ENCODE measurements at places on chromosomes 16 and 17.

DNA sequence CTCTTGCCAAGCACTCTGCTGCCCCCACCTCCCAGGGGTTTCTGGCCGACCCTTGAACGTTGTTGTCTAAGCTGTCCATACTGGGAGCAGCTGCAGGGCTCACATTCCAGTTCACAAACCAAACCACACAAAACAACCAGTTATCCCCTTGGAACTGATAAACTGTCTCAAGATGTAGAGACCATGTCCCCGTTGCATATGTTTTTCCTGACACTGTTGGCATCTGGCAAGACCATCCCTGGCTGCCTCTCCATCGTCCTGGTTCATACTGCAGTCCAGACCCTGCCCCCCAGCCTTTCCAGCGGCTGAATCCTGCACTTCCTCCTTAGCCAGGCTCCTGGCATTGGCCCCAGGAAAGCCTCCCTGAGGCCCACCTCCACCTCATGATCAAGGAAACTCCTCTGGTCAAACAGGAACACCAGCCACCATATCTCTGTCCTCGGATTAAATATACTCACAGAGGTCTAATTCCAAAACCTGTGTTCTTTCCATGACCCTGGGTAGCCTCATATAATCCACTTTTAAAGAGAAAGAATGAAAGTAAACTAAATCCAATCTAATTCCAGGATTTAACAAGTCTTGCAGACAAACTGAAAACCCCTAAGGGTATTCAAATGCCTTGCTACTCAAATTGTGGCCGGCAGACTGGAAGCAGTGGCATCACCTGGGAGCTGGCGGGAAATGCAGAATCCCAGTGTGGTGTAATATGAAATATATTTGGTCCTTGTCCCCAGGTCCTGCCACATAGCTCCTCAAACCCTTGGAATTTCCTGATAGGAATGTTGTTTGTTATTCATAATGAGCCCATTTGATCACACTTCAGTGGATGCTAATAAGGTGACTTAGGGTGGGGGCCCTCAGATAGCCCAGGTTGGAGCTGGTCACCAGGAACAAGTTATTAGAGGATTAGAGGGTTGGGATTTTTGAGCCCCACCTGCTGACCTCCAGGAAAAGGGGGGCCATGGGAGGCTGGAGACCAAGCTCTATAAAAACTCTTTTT is 14.2 kb downstream of the GAS7 start:
- no peak for DNase-seq

DNA sequence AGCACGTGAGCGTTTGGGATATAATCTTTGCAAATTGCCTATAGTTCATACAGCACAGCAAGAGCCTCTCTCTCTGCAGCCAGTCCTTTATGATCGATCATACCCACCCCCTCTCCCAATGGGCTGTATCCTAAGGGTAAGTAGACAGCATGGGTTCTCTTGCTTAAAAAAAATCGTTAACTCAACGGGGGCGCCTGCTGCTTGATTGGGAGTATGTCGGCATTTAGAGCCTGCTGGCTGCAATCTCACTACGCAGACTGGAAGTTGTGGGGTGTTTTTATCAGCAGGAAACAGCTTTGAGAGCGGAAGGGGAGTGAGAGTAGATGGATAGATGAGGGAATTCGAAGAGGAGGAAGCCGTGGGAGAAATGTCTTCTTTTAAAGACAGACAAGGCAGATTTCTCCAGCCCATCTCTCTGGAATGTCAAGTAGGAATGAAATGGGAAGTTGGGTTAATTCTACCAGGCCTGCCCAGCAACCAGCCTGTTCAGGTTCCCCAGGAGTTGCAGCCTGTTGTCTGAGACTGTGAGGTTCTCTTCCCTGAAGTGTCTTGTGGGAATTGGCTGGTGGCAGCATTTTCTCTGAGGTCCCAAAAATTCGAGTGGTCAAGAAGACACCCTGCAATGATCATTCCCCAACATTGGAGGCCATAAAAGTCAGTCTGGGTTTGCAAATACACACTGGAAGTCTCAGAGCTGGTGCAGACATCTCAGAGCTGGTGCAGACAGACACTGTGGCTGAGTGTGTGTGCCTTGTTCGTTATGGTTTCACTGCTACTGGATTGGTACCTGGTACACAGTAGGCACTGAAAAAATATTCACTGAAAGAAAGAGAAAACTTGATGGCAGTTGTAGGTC is 65.6 kb downstream of the PRKCB start:
- DNase-seq: no peak

GRCh38 chr16:67675999-67676398 is 9.4 kb downstream of the C16orf86 start:
- DNase-seq: no peak

- no peak for DNase-seq
These were observed 944 bp downstream of the CDH16 start for GRCh38 chr16:66917741-66918140.

GRCh38 chr16:19933740-19934139 is 49.1 kb upstream of the GPRC5B start:
- no peak for DNase-seq

DNA sequence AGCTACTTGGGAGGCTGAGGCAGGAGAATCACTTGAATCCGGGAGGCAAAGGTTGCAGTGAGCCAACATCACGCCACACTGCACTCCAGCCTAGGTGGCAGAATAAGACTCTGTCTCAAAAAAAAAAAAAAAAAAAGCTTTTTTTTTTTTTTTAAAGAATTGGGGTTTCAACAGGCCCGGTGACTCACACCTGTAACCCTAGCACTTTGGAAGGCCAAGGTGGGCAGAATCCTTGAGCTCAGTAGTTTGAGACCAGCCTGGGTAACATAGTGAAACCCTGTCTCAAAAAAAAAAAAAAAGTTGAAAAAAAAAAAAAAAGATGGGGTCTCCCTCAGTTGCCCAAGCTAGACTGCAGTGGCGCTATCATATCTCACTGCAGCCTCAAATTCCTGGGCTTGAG is 6.6 kb upstream of the HEXIM2 start:
- no peak for DNase-seq

GRCh38 chr16:3243882-3244281 is 8.9 kb upstream of the ZNF200 start:
- DNase-seq: no peak

GRCh38 chr17:19457830-19458271 is 46.8 kb downstream of the RNF112 start:
- no peak for DNase-seq

DNA sequence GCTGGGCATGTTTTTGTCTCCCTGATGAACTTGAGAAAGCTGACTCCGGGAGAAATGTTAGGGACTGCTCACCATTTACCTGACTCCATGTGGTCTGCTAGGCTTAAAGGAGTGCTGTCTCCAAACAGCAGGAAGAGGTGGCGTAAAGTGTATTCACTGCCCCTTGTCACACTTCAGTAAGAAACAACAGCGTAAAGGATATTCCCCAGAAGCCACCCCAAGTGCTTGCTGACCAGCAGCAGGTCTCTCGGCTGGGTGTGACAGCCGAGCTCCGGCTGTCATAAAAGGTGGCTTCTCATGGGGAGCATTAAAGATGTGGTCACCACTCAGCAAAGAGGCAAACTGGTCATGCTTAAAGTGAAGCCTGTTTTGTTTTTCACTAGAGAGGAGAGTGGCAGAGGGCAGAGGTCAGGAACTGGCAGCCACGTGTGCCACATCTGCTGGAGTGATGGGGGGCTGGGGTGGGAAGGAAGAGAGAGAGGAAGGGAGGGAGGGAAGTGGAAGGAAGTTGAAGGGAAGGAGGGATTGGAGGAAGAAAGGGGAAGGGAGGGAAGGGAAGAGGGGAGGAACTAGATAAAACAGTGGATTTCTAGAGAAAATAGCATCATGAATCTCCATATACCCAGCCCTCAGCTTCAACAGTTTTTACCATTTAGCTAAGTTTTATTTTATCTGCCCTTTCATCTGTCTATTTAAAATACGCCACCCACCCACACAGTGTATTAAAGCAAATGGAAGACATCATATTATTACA is 119.3 kb downstream of the CLEC16A start:
- no peak for DNase-seq

- DNase-seq: no peak
These were observed 12.1 kb downstream of the CMTM3 start for GRCh38 chr16:66616592-66616991.

DNA sequence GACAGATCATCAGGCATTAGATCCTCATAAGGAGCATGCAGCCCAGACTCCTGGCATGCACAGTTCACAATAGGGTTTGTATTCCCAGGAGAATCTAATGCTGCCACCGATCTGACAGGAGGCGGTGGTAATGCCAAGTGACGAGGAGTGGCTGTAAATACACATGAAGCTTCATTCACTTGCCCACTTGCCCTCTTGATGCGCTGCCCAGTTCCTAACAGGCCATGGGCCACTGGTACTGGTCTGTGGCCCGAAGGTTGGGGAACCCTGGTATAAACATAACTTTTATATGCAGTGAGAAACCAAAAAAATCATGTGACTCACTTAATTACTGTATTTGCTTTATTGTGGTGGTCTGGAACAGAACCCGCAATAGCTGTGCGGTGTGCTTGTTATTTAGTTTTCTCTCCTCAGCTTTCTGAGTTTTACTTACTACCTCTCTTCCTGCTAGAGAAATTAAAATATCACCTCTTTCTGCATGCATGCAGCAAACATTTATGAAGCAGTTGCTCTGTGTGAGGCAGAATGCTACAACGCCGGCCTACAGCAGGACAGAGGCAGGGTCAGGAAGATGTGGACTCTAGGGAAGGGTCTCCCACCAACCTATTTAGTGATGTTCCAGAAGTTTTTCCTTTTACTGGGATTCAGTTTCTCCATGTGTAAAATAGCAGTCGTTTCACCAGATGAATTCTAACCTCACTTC is 151.3 kb downstream of the MAF start:
- no peak for DNase-seq

DNA sequence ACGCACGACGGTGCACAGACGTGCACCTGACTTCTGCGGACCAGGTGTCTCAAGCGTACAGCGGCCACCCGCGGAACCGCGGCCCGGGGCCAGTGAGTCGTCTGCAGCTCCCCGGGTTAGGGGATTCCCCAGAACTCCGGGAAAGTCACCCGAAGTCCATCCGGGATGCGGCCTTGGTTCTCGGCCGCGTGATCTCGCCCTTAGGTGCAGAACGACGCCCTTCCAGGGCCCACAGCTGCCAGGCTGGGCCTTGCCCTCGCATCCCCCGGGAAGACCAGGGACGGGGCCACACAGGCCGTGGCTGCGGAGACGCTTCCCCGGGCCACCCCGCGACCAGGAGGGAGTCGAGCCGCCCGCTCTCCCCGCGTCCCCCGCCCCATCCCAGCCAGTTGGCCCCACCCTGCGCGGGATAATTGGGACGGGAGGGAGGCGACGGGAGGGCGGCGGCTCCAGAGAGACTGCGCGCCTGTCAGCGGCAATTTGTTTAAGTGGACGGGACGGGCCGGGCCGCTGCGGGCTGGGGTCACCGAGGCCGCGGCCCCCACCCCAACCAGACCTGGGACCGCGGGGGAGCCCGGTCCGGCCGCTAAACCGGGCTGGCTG is 3.6 kb upstream of the TBX2 start:
- no peak for DNase-seq

GRCh38 chr16:77308163-77308561 is 109.0 kb downstream of the SYCE1L start:
- no peak for DNase-seq

DNA sequence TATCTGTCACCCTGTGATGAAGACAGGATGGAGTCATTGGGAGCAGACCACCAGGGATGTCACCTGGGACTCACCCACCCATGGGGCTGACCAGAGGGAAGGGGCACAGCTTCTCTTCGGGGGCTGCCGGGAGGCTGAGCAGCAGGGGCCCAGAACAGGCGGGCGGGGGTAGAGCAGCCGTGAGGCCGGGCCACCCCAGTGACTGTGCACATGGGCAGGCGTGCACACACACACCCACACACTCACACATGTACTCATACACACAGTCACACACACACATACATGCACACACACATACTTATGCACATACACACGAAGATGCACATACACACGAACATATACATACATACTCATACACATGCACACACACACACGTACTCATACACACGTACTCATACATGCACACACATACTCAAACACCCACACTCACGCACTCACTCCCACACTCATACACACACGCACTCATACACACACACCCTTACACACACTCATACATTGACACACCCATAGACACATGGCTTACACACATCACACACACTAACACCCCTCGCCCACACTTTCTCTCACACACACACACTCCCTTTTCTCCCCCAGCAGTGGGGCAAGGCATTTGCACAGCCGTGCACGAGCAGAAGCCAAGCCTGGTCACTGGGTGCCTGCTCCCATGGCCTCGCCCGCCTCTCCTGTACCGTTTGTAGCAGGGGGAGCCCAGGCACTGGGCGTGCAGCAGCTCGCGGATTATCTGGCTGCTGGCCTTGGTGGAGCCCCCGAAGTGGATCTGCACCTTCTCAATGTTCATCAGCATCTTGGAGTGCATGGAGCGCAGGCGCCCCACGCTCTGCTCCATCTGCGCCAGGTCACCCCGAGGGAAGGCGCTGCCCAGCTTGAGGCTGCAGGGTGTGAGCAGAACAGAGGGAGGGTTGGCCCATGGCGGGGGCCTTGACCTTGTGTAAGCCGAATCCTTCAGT is 12.4 kb downstream of the UBALD2 start:
- DNase-seq: no peak

- DNase-seq: no peak
These were observed 14.7 kb downstream of the KCTD19 start for GRCh38 chr16:67311607-67312488.

DNA sequence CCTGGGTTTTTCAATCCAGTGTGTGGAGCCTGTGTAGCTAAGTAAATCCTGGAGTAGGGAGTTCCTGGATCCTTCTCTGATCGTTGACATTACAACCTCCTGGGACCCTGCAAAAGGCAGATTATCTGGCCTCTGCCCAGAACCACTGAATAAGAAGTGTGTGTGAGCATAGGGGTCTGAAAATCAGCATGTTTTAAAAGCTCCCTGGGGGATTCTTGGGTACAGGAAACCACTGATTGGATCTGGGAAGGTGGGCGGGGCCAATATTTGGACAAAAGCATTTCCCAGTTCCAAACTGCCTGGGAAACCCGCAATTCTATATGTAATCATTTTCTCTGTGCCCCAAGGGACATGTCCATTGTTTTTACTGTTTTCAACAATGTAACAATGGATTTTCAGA is 27.2 kb upstream of the BEAN1 start:
- DNase-seq: no peak

GRCh38 chr16:27048316-27048715 is 18.4 kb upstream of the C16orf82 start:
- DNase-seq: no peak

DNA sequence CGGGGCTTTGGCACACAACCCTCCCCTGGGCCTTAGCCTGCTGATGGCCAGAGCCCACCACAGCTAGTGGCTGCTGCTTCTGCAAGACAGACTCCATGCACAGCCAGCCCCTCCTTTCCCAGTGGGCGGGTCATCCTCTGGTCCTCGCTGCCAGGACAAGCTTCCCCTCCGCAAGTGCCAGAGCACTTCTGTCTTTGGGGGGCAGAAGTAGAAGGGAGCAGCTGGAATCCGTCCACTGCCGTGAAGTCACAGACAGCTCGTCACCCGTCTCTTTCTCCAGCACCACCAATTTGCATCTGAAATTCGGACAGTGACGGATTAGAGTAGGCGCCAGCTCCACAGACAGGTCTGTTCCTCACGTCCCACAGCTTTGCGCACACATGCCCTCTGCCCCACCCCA is 31.3 kb upstream of the NAT9 start:
- no peak for DNase-seq

- DNase-seq: no peak
These were observed 34.0 kb downstream of the KIAA0513 start for GRCh38 chr16:85061566-85061965.

- no peak for DNase-seq
These were observed 188.8 kb upstream of the CHMP6 start for GRCh38 chr17:80802626-80803450.

GRCh38 chr17:69066482-69066881 is 5.8 kb upstream of the ABCA9 start:
- no peak for DNase-seq
